Suppressor macrophage (primary cell): ENCODE measurements at places on chromosomes 1 and 21.

- DNase-seq: no peak
Measured at GRCh38 chr1:26025060-26025459, 3.5 kb downstream of the EXTL1 start.

GRCh38 chr1:67815303-67816094, 17.8 kb downstream of the GNG12 start:
- no peak for DNase-seq

- DNase-seq: no peak
Measured at GRCh38 chr1:208587110-208587509, 342.9 kb upstream of the PLXNA2 start.

DNA sequence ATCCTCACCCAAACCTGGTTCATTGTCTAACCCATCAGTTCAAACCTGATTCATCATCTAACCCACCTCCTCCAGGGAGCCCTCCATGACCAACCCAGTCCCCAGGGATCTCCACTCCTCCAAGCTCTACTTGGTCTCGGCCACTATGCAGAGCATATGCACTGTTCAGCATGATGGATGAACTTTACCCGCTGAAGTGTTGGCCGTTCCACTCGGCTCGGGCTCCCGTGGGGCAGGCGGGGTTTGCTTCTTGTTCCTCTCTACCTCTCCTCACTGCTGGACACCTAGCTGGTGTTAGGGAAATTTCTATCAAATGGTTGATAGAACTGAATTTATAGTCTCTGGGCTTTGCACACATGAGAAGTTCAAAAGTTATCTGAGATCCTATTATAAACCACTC, 111.0 kb downstream of the TRABD2B start:
- DNase-seq: no peak

DNA sequence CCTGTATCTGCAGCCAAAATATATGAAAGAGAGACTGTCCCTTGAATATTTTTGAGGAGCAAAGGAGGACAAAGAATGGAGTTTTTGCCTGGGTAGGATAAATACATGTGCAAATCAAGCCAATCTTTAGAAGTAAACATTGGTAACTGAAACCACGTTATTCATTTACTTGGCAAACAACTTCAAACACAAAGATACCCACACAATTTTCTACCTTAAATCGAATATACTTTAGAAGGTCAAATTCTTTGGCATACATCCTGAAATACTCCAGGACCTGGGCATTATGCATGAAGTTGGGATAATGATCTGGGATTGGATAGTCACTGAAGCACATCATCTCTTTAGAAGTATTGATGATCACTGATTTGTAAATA, 9.6 kb downstream of the FMO5 start:
- DNase-seq: no peak

DNA sequence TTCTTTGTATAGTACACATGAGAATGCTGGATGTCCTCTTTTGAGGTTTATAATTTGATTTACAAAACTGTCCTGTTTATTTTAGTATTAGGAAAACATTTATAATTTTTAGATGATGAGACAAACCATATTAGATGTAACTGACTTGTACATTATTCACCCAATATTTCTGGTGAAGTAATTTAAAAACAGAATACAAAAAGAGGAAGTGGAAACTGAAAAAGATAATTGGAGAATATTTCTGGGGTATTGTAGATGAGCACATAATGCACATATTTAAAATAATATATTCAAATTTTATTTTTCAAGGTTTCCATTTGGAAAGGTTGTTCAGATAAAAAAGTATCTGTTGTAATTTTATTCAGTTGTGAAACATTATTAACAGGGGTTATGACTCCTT, 40.7 kb downstream of the XPR1 start:
- DNase-seq: no peak

- DNase-seq: no peak
Measured at GRCh38 chr21:34336245-34336644, 27.6 kb upstream of the KCNE2 start.

GRCh38 chr1:245860657-245861544, 646.2 kb downstream of the SMYD3 start:
- peak; percentile 27 for DNase-seq
